ENCODE measurements at places on chromosomes 11 and 22.

- no peak for DNase-seq
Observed at GRCh38 chr22:26623984-26624383, 2.2 kb downstream of the CRYBA4 start.

DNA sequence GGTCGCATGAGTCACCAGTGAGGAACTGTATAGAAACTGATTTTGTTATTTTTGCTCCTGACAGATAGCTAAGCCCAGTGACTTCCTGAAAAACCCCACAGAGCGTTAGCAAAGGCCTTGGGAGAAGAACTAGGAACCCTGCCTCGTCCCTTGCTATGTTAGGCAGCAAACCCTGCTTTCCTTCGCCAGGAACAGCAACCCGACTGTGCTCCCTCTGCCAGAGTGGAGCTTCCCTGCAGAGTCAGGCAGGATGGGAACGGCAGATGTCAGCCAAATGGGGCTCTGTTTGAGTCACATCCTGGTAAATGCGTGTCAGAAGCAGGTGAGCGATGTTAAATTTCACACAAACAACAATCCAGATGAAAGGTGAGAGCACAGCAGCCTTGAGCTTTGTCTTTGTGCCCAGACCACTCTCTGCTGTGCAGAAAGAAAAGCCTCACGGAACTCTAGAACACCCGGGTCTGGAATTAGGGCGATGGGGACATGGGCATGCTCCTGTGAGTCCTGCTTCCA is 186.6 kb downstream of the ADAMTS15 start:
- DNase-seq, result no peak

GRCh38 chr11:130400781-130401483 is 27.5 kb downstream of the ADAMTS8 start:
- no peak for DNase-seq

GRCh38 chr11:42974510-42975179 is 337.2 kb upstream of the API5 start:
- no peak for DNase-seq

DNA sequence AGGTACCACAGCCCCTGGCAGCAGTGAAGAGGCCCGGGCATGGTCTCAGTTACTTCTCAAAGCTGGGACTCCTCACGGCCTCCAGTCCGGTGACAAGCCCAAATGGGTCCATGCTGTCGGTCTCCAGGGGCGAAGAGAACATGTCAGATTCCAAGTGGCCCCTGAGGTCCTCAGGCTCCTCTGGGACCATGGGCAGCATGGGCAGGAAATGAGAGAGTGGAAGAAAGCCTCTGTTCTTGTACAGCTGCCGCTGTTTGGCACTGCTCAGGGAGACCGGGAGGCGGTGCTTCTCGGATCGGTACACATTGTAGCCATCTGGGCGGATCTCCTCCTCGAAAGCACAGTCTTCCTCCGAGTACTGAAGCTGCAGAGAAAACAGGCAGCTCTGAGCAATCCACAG is 4.6 kb downstream of the FGF19 start:
- DNase-seq, result no peak

DNA sequence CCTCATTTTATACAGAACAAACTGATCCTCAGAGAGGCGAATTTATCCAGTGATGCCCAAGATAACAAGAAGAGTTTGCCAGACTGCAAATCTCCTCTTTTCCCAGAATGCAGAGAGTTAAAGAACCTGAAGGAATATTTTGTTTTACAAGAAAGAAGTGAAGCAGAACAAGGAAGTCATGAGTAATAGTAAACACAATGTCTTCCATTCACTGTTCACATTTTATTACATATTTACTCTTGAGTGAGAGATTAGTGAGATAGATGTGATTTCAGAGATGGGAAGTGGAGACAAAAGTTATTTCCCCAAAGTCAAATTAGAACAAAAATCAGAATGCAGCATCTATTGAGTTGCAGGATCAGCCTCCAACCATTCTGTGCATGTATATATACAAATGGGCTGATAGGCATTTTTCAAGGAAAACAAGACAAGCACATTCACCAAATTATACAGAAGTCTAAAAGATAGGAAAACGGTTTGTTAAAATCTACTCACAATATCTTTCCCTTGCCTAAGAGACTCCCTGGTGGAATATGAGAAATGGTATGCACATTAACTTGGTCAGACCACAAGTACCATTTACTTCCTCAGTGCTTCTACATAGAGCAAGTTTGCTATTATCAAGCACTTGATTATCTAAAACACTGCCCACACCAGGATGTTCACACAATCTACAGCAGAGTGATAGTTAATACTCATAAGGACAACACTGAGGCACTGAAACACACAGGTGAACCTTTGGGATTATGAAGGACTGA is 12.0 kb downstream of the GUCY1A2 start:
- no peak for DNase-seq

DNA sequence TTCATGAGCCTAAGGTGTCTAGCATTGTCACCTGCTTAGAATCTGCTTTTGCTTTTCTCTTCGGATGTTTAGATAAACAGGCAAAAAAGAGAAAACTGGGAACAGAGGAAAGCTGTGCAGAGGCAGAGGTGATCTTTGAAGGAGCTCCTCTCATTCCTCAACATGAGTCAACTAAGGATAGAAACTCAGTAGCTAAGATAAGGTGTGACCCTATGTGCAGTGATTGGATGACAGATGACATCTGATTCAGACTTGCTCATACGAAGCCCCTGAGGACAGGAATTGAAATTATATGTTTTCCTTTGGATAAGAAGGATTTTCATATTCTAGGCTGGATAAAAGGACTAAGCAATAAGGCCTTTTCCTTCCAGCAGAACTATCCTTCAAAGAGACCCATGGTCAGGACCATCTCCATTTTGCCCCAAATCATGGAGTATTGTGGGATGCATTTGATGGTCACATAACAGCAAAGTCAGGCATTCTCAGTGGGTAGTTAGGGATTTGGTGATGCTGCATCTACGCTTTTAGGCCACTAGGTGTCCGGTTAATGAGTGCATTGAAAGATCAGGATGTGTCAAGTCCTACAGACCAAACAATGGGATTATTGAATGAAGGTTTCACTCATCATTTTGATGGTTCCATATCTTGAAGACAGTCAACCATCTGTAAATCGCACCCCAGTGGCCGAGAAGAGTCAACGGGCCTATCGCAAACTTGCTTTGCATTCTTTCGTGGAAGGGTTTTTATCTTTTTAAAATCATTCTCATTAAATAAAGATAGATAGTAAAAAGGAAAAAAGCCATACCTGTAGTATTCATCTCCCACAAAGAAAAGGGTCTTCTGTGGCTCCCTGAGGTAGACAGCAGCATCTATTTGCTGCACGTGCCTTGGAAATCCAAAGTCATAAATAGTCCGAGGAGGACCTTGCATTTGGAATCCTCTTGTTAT is 32.2 kb downstream of the MMP20 start:
- peak; percentile 1 for DNase-seq

GRCh38 chr11:2223153-2223794 is 47.1 kb downstream of the ASCL2 start:
- no peak for DNase-seq

DNA sequence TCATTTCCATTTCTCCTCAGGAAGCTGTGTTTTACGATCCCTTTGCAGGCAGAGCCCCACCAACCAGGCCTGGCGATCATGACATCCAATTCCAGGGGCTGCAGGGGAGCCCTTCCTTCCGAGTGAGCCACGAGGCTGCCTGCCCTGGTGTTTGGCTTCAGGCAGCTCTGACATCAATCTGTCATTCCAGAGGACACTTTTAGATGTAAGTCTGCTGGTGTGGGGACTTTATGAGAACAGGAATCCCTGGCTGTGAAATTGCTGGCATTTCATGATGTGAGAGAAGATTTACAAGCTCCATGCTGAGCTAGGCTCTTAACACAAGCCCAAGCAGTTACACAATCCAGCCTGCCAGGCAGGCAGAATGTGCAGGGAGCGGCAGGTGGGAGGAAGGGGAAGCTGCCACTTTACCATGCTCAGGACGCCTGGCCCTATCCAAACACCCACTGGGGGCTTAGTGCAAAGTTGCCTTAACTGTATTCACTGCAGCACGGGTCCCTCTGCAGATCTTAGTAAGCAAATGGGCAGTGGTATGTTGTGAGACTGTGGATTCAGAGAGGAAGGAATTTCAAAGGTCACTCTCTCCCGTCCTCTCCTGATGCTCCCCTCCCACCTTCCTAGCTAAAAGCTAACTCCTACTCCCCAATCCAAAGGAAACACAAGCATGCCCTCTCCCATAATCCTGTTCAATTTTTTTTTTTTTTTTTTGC is 43.4 kb upstream of the MICAL2 start:
- DNase-seq, result no peak

GRCh38 chr11:12671370-12671769 is 2.9 kb upstream of the TEAD1 start:
- DNase-seq, result no peak

DNA sequence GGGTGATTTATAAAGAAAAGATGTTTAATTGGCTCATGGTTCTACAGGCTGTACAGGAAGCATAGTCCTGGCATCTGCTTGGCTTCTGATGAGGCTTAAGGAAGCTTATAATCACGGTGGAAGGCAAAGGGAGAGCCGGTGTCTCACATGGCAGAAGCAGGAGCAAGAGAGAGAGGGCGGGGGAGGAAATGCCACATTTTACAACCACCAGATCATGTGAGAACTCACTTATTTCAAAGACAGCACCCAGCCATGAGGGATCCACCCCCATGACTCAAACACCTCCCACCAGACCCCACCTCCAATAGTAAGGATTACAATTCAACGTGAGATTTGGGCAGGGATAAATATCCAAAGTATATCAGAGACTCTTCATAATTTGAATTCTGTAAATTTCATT is 200.7 kb downstream of the MSANTD4 start:
- DNase-seq, result no peak

- DNase-seq, result no peak
Observed at GRCh38 chr22:30422481-30423300, 2.9 kb upstream of the MTFP1 start.

- DNase-seq, result no peak
Observed at GRCh38 chr11:64222651-64223000, 3.4 kb downstream of the TRPT1 start.

DNA sequence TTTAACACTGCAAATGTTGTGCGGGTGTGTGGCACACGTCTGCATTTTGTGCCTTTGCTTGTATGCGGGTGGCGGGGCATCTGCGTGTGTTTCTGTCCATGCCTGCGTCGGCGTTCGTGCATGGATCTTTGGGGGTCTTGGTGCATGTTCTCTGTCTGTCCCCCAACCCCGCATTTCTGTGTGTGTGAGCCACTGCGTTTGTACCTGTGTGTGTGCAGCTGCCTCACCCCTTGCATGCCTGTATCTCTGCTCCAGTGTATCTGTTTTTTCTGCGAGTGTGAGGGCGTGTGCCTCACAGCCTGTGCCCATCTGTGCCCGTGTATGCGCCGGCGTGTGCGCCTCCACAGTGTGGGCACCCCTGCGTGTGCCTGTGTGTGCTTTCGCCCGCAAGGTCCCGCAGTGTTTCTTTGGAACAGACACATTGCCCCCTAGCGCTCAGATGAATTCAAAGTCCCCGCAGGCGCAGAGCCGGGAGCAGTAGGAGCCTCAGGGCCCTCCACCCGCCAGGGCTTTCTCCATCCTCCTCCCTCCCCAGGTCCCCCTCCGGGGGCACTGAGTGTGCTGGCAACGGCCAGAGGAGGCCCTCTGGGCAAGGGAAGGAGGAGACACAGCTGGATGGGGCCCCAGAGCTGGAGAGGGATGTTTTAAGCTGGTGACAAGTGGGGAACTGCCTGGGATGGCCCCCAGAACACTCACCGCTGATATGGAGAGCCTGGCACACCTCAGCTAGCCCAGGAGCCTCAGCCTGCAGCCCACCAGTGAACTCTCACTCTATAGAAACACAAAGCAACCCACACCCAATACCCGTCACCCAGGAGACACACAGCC is 3.1 kb upstream of the MN1 start:
- DNase-seq, result peak; percentile 58

DNA sequence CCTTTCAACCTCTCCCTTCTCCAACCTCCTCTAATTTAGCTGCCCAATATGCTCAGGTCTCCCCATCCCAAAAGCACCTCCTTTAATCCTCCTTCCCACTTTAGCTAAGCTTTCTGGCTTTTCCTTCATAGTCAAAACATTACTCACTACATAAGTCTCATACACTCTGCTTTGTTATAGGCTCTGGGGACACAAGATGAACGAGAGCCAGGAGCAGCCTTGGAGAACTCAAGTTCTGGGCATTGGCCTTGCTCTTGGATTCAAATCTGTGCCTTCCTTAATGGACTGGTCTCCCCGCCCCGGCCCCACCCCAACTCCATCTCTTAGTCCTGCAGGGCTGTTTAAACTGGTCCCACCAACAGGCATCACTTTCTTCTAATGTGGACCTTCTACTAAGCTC is 11.4 kb upstream of the HPX start:
- DNase-seq, result no peak

GRCh38 chr22:44405661-44406060 is 92.4 kb downstream of the RTL6 start:
- no peak for DNase-seq

GRCh38 chr11:88544656-88545280 is 207.2 kb upstream of the CTSC start:
- no peak for DNase-seq

DNA sequence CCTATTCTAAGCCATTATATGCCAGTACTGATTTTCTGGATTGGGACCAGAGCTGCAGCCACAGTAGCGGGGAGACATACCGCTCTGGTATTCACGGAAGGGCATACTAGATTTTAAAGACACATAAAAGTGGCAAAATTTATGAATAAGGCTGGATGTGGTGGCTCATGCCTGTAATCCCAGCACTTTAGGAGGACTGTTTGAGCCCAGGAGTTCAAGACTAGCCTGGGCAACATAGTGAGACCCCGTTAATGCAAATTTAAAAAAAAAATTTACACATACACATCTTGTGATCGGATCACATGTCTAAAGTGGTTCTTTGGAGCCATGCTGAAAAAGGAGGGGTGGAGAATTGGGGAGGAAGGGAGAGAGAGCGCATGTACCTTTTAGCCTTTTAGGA is 9.0 kb downstream of the RPL27A start:
- DNase-seq, result no peak

- DNase-seq, result peak; percentile 32
Observed at GRCh38 chr22:31130873-31131272, 8.1 kb downstream of the INPP5J start.

DNA sequence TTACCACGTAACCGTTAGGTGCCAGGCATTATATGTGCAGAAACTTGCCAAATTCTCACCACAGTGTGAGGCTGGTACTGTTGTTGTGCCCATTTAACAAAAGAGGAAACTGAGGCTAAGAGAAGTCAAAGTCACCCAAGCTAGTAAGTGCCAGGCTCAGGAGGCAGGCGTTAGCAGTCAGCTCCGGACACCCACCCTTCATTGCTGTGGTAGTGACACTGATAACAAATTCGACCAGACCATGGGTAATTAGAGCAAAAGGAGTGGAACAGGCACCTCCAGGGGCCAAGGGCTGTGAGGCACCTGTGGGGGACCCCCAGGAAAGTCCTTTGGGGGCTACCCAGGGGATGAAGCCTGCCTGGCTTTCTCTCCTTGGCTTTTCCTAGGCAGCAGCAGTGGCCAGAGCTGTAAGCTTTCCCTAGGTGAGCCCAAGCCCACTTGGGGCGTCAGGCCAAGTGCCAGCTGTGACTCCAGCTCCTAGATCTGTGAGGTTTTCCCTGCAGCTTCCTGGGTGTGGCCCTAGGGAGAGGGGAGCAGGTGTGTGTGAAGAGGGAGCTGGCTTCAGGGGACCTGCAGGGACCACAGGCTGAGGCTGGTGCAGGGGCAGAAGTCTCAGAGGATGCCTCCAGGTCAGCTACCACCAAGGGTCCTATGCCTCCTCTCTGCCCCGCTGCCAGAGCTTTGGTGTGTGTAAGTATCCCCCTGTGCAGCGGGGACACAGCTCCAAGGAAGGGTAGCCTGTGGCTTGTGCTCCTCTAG is 19.7 kb upstream of the ALX4 start:
- no peak for DNase-seq

Measured in SK-N-DZ (cell line).